AG08395 (cell line): ENCODE measurements at places on chromosomes 1 and 21.

- no peak for DNase-seq
Observed at GRCh38 chr1:72432645-72433267, 150.4 kb upstream of the NEGR1 start.

GRCh38 chr1:181174861-181175260 lies 86.4 kb downstream of the IER5 start:
- DNase-seq, result no peak

GRCh38 chr1:64616039-64616438 lies 128.8 kb upstream of the RAVER2 start:
- DNase-seq, result no peak

GRCh38 chr21:37551993-37552355 lies 185.4 kb downstream of the DYRK1A start:
- no peak for DNase-seq

DNA sequence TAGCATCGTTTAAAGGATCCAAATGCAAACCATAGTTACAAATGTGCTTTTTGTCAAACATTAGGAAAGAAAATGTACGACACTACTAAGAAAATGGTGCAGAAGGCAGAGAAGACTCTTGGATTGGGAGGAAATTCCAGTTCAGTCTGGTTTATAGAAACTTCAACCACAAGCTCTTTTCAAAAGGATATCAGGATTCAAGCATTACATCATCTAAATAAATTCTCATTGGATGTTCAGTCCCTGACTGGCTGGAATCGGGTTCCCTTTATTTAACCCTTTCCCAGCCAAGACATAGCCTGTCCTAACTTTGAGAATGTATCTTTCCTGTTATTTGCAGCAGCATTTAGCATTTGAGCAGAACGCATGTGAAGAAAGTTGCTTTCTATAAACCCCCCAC lies 184.6 kb downstream of the LMO4 start:
- peak; percentile 6 for DNase-seq

GRCh38 chr21:16891821-16892220 lies 621.0 kb upstream of the CXADR start:
- DNase-seq, result peak; percentile 74

GRCh38 chr21:42754270-42754933 lies 101.0 kb downstream of the PDE9A start:
- DNase-seq, result no peak

- DNase-seq, result peak; percentile 88
Observed at GRCh38 chr1:39632682-39633417, 6.6 kb downstream of the HEYL start.
